ENCODE measurements at places on chromosomes 16 and 17.
A peak's percentile ranks its signal among the peaks of the same experiment; 100 is the strongest.

DNA sequence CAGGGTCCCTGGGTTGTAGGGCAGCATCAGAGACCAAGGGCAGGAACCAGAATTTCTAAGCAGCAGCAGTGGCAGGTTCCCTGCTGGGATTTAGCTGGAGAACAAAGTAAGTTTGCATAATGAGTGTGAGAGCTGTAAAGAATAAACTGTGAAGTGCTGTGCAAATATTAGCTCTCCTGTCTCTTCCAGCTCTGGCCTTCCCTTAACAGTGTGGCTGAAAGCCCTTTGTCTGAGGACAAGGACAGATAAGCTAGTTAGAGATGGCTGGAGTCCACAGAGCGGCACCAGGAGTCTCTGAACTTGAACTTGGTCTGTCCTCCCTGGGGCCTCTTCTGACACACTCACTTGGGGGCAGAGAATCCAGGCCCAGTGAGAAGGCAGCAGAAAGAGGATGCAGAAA lies 98.2 kb upstream of the WSCD1 start:
- no peak for DNase-seq

GRCh38 chr17:30780343-30780742 lies 44.1 kb downstream of the CRLF3 start:
- no peak for DNase-seq

GRCh38 chr16:30359871-30360170 lies 4.7 kb upstream of the CD2BP2 start:
- peak; percentile 32 for DNase-seq

DNA sequence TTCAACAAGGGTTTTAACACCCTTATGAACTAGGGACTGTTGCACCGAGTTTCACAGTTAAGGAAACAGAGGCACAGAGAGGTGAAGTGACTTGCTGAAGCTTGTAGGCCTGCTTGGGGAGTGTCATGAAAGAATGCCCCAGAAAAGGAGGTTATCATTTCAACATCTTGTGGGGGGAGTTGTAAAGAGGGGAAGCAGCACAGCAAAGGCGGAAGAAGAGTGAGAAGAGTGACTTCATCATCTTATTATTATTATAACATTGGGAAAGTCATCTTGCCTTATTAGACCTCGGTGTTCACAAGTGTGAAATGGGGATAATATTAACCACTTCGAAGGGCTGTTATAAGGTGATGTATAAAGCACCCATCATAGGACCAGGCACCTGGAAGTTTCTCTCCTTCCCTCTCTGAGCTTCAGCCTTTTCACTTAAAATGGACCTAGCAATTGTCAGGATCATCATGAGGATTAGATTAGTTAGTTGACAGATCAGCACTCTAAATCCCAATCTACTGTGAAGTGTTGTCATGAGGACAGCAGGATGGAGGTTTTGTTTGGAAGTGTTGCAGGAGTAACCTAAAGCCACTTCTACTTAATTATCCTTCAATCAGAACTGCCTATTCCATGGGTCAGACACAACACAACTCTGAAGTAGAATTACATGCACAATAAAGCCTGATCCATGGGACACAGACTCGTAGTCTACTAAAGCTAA lies 2.3 kb downstream of the CCL4 start:
- no peak for DNase-seq

DNA sequence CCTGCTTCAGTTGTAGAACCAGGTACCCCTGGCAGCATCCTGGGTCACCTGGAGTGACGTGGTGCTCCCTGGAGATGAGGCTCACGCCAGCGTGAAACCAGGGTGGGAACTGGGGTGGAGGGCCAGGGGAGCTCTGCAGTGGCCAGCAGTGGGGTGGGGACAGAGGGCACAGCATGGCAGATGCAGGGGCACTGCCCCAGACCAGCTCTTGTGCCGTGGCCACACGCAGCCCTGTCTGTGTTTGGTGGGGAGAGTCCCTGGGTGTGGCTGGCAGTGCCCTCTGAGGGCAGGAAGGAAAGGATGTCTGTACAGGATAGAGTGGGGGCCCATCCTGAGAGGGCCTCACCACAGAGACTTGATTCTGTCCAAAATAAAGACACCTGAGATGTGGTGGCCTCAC lies 24.5 kb downstream of the ZNF750 start:
- no peak for DNase-seq

- DNase-seq, result no peak
Measured at GRCh38 chr17:82868715-82869131, 28.9 kb upstream of the ZNF750 start.

- no peak for DNase-seq
Measured at GRCh38 chr16:14215941-14216340, 144.8 kb downstream of the MRTFB start.

DNA sequence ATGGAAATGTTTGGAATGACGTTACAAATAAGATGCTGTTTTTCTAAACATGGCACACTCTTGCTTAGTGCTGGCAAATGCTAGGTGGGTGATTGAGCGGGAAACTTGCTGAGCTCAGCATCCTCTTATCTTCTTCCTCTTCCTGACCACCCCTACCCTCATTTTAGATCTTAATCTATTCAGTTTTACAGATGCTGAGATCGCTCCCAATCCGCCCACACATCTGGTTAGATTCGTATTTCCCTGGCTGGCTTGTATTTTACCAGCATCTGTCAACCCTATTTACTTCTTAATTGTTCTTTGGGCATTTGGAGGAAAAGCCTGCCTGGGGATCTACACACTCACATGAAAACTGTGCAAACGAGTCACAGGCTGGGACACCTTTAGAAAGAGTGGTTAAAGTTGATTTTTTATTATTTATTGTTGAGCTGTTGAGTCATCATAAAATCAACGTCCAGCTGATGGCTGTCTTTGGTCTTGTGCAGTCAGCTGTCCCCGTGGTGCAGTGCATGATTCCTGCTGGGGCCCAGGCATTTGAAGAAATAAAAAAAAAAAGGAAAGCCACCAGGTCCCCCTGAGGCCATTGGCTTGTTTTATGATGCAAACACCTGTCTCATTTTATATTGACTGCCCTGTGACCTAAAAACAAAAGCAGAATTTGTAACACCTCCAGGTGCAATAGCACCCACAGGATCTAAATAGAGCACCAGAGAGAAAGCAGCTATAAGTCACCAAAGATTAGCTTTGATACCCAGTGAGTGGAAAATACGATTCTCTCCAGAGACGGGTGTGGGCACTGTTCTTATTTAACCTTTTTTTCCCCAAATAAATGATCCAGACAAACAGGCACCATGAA lies 258.6 kb downstream of the HS3ST3B1 start:
- DNase-seq, result no peak

DNA sequence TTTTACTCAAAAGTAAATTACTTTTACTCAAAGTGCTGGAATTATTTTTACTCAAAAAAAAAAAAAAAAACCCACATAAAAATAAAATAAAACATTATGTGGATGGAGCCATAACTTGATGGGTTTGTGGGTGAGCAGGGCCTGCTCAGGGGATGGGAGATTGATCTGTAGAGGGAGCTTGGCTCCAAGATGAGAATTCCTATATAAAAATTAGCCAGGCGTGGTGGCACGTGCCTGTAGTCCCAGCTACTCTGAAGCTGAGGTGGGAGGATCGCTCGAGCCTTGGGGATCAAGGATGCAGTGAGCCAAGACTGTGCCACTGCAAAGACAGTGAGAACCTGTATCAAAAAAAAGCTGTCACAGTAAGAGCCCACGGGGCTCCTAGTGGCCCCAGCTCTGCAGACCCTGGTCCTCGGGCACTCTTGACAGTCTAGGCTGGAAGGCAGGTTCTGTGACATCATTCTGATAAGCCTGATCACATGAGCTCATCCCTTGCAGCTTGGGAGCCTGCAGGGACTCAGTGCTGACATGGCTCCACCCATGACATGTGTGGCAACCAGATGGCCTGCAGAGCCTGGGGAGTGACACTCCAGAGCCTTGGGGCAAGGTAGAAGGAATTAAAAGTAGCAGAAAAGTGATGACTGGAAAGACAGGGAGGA lies 42.5 kb downstream of the ST3GAL2 start:
- no peak for DNase-seq

- no peak for DNase-seq
Measured at GRCh38 chr16:80894091-80894490, 89.7 kb upstream of the CDYL2 start.

GRCh38 chr16:29007730-29008593 lies 23.1 kb downstream of the LAT start:
- peak; percentile 63 for DNase-seq

DNA sequence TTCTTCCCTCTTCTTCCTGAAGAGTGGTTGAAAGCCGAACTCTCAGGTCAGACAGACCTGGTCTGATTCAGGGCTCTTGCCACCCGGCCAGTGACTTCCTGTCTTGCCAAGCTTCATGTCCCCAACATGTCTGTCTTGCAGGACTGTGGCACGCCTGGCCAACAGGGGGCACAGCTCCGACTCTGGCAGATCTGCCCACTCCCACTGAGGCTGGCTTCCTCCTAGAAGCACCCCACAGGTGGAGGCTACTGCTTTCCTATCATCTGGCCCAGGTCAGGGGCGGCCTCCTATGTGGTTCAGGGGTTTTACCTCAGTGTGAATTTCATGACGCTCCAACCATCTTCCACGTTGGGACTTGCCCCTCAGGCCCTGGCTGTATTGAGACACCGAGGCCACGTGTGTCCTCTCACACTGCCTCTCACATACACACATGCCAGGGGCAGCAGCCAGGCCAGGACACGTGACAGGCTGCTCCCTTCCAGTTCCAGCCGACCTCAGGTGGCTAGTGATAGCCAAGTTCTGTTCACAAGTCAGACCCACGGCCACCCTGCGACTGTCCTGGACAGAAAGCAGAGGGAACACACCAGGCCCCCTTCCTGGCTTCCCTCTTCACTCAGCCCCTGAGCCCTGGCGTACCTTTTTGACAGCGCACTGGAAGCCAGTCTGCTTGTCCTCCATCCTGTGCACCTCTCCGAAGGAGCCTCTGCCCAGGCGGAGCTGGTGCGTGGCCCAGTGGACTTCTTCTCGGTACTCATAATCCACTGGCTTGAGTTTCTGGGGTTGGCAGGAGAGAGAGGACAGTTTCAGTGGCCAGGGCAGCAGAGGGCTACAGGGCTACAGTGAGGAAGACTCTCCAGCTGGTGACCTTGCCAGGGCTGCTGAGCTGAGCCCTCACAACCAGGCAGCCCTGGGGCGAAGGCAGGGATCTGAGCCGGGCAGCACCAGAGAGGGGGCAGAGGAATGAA lies 22.6 kb upstream of the SPATA32 start:
- peak; percentile 9 for DNase-seq

GRCh38 chr16:14472357-14472756 lies 157.7 kb downstream of the PARN start:
- DNase-seq, result no peak

DNA sequence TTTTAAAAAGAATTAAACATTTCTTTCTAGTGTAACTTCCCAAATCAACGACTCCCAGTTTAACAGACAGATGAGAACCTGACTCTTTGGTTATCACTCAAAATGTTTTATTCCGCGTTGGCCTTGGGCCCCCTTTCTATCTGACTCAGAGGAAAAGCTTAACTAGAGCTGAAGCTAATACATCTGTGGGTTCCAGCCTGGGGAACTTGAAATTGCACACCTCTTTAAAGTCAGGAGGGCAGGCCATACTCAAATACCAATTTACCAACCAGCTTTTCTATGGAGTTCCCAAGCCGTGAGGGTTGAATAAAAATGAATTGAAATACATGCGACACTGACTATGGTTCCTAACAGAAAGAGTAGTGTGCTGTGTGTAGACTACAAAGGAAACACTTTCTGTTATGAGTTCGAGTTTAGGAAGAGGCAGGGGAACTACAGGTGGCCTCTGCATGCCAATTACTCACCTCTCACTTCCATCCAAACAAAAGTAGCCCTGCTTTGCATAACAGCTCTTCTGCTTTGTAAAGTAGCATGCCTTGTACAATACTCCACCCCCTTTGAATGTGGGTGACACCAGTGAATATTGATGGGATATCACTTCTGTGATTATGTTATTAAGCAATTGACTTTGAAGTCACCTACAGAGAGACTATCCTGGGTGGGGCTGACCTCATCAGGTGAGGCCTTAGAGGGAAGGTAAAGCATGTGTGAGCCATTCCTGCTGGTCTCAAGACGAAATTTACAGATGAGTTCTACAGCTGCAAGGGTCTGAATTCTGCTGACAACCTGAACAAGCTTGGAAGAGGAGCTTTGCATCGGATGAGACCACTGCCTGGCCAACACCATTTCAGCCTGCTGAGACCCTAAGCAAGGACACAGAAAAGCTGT lies 92.1 kb downstream of the WDR59 start:
- DNase-seq, result no peak

GRCh38 chr16:9755081-9755480 lies 427.1 kb downstream of the GRIN2A start:
- DNase-seq, result no peak

DNA sequence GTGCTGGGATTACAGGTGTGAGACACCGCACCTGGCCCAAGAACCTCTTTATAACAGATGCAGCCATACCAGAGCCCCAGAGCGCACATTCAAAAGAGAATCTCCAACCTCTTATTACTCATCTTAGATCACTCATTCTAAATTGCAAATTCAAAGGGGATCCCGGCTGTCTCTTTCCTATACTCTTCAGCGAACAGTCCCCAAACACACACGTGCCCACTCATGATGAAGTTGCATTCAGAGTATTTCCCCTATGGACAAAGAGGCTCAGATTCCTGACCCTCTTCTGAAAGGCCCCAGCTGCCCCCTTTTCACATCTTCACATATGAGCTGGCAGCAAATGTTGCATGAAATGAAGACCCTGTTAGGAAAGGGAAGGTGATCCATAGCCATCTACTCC lies 22.5 kb upstream of the ABR start:
- no peak for DNase-seq
